ENCODE measurements at places on chromosomes 4 and X.

GRCh38 chr4:176358083-176358469, 38.3 kb downstream of the SPCS3 start:
- DNase-seq = no peak

GRCh38 chrX:88944661-88945060, 197.6 kb downstream of the CPXCR1 start:
- no peak for DNase-seq

DNA sequence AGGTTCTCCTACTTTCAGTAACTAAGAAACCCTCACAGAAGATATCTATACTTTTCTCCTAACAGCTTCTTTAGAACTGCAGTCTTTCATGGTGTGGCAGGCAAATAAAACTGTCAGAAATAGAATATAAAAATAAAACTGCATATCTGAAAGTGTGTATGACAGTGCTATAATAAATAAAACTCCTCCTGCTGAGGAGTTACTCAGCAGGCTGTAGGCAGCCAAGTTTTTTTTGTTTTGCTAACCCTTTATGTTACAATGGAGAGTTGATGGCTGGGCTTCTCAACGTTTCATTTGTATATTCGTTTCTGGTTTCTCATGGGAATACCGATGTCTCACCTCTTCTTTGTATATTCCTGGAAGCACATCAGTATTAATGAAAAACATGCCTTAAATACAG, 18.2 kb upstream of the UGT2B10 start:
- DNase-seq = no peak

- DNase-seq = no peak
These were observed 740.3 kb upstream of the FRG1 start for GRCh38 chr4:189200353-189200752.

GRCh38 chrX:147900349-147900748, 11.4 kb upstream of the FMR1 start:
- no peak for DNase-seq

GRCh38 chr4:176313596-176314336, 6.0 kb upstream of the SPCS3 start:
- DNase-seq = no peak

DNA sequence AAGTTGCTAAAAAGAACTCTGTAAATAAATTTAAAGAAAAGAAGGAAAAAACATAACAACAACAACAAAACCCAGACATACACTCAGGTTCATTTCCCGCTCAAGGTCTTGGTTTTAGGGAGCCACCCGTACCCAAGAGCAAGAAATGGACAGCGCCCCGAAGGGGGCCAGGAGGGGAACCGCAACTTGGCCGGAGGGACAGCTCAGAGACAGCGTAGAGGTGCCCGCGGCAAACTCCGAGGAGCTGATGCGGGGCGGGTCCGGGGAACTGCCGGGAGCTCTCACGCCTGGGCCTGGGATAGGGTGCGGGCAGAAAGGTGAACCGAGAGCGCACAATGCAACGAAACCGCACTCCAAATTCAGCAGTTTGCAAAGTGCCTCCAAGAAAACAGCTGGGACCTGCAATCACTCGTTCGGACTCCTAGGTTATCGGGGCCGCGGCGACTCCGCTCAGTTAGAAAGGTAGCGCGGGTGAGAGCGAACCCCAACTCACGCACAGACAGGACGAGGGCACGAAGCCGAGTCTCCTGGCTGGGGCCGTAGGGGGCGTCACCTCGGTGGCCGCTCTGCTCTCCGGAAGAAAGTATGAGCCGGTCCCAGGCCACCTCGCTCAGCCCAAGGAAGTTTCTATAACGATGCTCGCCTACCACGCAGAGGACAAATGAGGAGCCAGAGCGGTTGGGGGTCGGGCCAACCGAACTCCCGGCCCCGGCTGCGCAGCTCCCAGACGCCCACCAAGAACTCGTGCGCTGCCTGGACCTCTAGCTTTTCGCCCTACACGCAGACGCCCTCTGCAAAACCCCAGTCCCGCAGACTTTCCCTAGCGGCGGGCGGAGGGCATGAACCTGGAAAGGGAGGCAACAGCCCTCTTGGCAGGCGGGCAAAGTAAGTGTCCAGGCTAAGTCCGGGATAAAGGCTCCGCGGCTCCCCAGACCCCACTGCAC, 1.4 kb downstream of the NDNF start:
- DNase-seq = no peak

GRCh38 chr4:123651536-123652180, 255.1 kb downstream of the SPRY1 start:
- DNase-seq = no peak

- no peak for DNase-seq
These were observed 91.6 kb downstream of the TSPAN7 start for GRCh38 chrX:38652934-38653442.

- no peak for DNase-seq
These were observed 1107.6 kb downstream of the C4orf33 start for GRCh38 chr4:130203571-130203970.

DNA sequence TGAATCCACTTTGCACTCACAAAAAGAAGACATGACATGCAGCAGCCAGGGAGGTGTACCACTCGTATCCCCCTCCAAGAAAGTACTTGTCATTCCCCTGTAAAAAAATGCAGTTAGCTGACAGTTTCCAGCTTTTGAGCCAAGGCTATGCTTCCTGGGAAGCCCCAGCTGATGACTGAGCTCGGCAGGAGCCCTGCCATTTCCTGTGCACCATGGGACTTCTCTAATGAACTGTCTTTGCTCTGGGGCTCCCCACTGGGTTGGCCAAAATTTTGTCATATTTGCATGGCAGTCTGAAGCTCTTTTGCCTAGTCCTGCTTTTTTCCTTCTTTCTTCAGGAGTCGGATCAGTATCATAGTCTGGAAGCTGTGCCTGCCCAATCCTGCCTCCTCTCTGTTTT, 104.5 kb upstream of the MAOA start:
- DNase-seq = no peak

DNA sequence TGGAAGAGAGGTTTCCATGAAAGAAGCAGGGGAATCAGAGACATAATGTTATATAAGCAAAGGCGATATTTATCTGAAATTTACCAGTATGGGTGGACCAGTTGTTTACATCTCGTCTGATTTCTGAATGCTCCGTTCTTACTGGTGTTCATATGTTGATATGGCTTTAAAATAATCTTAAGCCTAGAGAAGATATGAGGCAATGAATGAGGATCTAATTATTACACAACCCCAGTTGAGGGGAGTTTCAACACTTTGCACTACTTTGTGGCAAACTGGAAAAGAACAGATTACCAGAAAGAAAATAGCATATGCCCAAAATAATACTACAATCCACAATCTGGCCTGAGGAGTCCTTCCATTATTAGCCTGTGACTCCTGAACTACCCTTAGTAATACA, 263.3 kb upstream of the MAGEB2 start:
- DNase-seq = no peak

- DNase-seq = no peak
These were observed 80.2 kb downstream of the HTRA3 start for GRCh38 chr4:8349664-8350236.

DNA sequence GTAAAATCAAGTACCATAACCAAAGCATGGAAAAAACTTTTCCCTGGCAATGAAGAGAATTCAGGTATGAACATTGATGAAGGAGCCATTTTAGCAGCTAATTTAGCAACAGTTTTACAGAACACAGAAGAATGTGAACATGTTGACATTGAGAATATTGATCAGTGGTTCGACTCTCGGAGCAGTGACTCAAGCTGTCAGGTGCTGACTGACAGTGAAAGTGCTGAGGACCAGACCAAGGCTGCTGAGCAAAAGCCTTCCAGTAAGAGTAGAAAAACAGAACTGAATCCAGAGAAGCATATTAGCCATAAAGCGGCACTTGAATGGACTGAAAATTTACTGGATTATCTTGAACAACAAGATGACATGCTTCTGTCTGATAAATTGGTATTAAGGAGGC, 2.8 kb downstream of the TIGD2 start:
- DNase-seq = no peak

- no peak for DNase-seq
These were observed 252.7 kb downstream of the CENPC start for GRCh38 chr4:67292636-67293035.

GRCh38 chr4:133208694-133209285, 59.7 kb downstream of the PCDH10 start:
- DNase-seq = no peak

DNA sequence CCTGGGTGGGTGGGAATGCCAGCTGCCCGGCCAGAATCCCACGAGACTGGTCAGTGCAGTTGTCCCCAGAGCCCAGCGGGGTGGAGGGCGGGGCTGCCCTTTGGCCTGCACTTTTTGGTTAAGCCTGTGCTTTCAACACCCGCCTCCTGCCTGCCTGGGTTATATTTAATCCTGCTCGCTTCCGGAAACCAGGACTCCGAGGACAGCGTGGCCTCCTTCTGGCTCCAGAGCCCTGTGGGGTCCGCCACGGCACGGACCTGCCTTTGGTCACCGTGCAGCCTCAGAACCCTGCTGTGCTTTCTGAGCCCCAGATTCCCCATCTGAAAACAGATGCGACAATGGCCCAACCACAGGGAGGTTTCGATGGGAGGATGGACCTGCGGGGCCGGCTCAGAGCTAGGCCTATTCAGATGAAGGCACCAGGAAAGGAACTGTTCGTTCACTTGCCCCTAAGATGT, 29.4 kb upstream of the KIAA0232 start:
- DNase-seq = no peak

GRCh38 chrX:130267956-130268448, 697 bp downstream of the ZNF280C start:
- no peak for DNase-seq

GRCh38 chrX:13597874-13598273, 28.5 kb downstream of the EGFL6 start:
- DNase-seq = no peak

- no peak for DNase-seq
These were observed 17.7 kb upstream of the PPEF2 start for GRCh38 chr4:75919920-75920319.

- no peak for DNase-seq
These were observed 27.8 kb upstream of the OPHN1 start for GRCh38 chrX:68461093-68461492.

DNA sequence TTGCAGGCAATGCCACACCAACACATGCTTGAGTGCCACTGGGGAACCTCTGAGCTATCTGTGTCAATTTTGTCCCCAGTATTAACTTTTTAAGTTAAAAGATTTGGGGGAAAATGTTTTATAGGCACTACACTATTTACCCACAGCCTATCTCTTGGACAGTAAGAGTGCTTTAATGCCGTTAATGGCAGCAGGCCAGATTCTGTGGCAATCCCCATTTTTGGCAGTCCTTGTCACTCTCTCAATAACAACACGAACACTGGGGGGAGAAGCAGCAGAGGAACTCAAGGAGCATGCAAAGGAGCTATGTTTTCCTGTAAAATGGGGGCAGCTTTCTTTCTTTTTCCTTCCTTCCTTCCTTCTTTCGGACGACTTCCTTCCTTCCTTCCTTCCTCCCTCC, 168.6 kb downstream of the NSUN7 start:
- no peak for DNase-seq

DNA sequence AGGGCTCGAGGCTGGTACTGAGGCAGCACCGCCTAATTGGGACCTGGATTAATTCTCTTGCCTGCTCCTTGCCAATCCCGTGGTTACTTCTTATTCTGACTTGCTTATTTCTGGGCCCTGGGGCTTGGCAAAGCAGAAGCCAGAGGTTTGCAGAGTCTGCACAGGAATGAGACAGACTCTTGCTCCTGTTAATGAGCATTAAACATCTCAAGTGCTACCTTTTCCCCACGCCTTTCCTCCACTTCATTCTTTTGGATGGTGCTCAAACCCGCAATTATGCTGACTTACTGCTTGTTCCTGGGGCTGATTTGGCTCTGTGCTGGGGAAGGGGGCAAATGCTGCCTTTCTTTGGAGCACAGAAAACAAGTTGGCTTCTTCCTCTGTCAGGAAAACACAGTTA, 16.5 kb upstream of the STOX2 start:
- DNase-seq = no peak

- no peak for DNase-seq
These were observed 86.7 kb downstream of the CNGA2 start for GRCh38 chrX:151821226-151821625.

DNA sequence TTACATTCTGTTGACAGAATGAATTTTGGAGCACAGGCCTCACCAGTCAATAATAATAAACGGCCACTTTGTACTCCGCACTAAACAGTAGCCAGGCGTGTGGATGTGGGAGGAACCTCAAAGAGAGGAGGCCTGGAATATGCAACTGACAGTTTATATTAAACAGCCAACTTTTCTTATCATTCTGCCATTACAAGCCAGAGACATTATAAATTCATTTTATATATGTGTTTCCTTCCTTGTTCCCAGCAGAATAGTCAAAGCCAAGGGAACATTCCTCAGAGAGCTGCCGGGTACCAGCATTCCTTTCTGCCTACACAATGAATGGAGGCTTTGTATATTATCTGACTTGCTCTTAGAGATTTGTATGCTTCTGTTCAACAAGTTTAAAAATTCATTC, 436.5 kb upstream of the FTHL17 start:
- DNase-seq = no peak

DNA sequence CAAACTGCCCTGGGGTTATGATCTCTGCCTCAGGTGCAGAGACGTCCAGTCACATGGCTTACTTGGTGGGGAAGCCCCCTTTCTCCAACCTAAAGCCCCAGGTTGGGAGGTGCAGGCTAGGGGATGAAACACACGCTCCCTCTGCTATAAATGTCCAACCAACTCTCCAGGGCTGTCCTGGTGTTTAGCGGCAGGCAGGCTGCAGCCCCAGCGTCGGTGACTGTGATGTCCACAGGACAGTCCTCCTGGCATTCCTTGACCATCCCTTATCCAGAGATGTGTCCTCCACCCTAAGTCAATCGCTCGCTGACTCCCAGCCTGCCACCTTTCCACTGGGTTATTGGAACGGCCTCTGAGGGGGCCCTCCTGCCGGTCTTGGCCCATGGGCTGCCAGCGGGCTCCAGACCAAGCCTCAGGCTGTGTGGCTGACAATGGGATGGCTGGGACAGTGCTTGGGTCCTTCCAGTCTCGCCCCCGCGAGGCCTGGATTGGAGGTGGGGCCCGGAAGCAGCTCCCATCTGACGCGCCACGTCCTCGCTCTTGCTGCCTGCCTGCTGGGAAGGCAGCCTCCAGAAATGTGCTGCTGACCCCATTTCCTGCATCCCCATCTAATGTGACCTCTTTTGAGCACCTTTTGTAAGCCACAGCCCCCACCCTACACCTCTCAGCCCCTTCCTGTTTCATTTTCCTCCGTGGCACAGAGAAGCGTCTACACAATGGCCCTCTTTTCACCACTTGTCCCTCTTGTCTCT, 60.8 kb upstream of the ADRA2C start:
- DNase-seq = no peak

DNA sequence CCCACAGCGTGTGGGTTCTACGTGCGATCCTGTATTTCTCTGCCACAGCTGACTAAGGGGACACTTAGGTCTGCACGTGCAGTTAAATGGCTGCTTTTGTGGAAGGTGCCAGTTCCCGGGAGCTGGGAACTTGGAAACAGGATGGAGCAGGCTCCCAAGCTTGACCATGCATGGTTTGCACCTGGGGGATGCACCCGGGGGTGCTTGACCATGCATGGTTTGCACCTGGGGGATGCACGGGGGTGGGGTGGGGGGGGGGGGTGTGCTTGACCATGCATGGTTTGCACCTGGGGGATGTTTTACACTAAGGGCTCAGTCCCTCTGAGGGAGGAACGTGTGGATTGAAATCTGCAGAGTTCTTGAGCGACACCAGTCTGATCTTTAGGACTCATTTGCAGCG, 5.7 kb downstream of the WFS1 start:
- no peak for DNase-seq

- no peak for DNase-seq
These were observed 99.4 kb upstream of the ATXN3L start for GRCh38 chrX:13419276-13419675.
